Frontal cortex (tissue), 4 donors: ENCODE measurements at places on chromosomes 5 and 9. TPM values are rescaled to one million over a fixed set of nuclear protein-coding genes. Genes with fewer than 3 reads are reported as not detected.

DNA sequence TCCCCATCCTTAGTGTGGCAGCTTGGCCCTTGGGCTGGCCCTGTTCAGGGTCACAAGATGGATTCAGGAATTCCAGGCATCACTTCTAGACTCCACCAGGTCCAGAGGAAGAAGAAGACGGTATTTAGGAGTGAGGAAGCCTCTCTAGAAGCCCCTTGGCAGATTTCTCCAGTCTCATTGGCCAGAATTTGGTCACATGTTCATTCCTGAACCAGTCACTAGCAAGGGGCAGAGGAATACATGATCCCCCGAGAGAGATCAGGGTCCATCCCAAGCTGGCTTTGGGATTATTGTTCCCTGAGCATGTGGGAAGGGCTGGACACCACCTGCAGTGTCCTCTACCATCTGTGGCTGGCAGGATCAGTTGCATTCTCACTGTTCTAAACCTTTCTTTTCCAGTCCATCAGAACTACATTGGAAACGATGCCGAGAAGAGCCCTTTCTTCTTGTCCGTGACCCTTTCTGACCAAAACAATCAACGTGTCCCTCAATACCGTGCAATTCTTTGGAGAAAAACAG is 48.5 kb downstream of the GARNL3 start:
- no peak for DNase-seq

Gene MRPL50
- total RNA-seq, result 56.3 TPM

GRCh38 chr5:96004087-96004486 is 42.4 kb upstream of the ELL2 start:
- no peak for DNase-seq

Gene FAXDC2
- total RNA-seq, result 2.4 TPM

Gene ZNF483
- total RNA-seq, result 37.1 TPM

Gene OSMR
- total RNA-seq, result 0.82 TPM

- no peak for DNase-seq
Observed at GRCh38 chr9:115193777-115194176, 75.8 kb upstream of the TNC start.

- no peak for DNase-seq
Observed at GRCh38 chr5:129361441-129362025, 98.6 kb upstream of the ADAMTS19 start.

GRCh38 chr9:78122631-78123030 is 91.0 kb upstream of the GNAQ start:
- DNase-seq, result no peak

Gene RNF180
- total RNA-seq, result 87.6 TPM

DNA sequence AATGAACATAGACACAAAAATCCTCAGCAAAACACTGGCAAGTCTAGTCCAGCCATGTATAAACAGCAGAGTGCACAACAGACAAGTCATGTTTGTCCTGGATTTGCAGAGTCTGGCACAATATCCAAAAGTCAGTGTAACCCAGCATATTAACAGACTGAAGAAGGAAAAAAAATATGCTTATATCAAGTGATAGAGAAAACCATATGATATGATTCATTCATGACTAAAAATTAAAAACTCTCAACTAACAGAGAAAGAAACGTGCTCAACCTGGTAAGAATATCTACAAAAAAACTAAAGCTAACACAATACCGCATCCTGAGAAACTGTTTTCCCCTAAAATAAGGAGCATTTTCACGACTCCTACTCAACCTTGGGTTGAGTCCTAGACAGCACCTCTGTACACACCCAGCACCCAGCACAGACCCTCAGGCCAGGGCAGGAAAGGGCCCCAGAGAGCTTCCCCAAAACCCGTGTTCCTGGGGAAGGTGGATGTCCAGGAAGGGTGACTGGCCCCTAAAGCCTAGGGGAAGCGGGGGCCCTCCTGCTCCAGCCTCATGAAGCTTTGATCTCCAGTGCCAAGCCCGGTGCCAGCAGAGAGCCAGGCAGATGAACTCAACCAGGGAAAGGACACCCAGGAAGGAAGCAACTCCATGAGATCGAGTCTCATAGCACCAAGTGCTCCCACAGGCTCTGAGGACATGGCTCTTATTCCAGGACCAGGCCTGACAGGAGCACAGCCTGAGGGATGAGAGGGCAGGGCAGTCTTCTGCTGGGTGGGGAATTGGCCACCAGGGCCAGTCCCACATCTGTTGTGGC is 38.9 kb downstream of the ADAMTS2 start:
- no peak for DNase-seq

GRCh38 chr5:148584103-148584502 is 70.2 kb downstream of the HTR4 start:
- no peak for DNase-seq

DNA sequence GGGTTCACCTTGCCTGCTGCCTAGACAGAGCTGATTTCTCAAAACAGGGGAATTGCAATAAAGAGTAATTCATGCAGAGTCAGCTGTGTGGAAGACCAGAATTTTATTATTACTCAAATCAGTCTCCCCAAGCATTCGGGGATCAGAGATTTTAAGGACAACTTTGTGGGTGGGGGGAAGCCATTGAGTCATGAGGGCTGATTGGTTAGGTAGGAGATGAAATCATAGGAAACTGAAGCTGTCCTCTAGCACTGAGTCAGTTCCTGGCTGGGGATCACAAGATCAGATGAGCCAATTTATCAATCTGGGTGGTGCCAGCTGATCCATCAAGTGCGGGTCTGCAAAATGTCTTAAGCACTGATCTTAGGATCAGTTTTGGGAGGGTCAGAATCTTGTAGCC is 159.1 kb upstream of the MAP1B start:
- DNase-seq, result no peak

GRCh38 chr5:127988146-127988760 is 95.3 kb upstream of the SLC12A2 start:
- no peak for DNase-seq

DNA sequence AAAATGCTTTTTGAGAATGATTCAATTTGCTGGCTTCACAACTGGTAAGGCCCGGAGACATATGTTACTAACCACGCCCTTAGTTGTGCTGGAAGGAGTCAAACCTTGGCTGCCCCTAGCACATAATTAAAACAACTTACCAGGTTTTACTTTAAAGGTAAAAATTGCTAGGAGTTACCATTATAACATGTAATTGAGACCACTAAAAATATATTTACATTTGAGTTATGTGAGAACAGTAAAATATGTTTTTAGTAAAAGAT is 435.6 kb upstream of the CDH9 start:
- no peak for DNase-seq

Gene PIP5KL1
- total RNA-seq, result 6.1 TPM

GRCh38 chr9:3760031-3760430 is 234.2 kb upstream of the RFX3 start:
- no peak for DNase-seq
